T-helper 17 cell (primary cell): ENCODE measurements at places on chromosomes 6 and 20. TPM values are rescaled to one million over a fixed set of nuclear protein-coding genes. Genes with fewer than 3 reads are reported as not detected.

DNA sequence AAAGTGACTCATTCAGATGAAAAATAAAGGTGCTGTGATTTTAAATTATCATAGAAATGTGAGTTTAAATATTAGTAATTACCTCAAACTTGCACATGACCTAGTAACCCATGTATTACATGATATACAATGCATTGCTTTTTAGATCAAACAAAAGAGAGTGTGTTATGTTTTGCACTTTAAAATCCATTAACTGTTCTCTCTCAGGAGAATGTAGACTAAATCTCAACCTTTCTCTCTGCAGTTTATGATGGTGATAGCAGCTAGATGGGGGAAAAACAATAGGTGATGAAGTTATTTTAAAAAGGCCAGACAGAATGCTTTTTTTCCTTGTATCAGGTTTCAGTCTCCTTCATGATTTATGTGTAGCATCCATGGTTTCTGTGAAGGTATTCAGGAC lies 404.4 kb upstream of the RNF217 start:
- DNase-seq: no peak

- DNase-seq: no peak
Measured at GRCh38 chr6:114157848-114158247, 185.0 kb downstream of the HS3ST5 start.

DNA sequence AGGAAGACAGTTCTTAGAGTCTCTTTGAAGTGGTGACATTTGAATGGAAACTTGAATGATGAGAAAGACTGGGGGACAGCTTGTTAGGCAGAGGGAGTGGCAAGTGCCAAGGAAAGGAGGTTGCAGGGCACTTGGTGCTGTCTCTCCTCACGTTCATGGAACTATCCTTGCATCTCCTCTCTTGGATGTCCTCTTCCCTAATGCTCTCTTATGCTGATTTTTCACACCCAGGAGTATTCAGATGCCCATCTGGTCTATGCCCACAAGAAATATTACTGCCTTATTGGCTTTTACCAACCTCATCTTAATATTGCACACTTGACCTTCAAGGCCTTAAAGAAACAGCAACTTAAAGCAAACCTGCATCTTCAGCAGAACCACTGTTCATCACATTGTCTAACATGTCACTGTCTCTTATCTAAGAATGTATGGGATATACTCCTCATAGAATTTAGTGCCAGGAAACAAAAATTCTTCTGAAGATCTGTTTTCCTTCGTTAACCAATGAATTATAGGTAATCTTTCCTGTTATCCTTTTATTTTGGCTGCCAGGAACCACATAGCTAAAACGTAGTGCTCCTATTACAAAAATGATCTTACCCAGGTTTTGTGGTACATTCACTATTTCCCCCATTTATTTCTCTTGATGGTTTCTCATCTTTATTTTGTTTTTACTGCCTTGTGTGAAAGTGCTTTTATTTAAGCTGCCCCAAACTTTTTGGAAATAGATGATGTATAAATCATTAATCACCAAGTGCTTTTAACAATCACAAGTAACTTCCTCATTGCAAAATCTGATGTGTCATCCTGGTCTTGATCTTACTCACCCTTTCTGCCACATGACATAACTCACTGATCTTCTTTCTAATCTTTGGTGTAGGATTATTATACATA lies 12.8 kb downstream of the RGS17 start:
- DNase-seq: no peak

GRCh38 chr6:19879663-19880062 lies 42.5 kb downstream of the ID4 start:
- no peak for DNase-seq

DNA sequence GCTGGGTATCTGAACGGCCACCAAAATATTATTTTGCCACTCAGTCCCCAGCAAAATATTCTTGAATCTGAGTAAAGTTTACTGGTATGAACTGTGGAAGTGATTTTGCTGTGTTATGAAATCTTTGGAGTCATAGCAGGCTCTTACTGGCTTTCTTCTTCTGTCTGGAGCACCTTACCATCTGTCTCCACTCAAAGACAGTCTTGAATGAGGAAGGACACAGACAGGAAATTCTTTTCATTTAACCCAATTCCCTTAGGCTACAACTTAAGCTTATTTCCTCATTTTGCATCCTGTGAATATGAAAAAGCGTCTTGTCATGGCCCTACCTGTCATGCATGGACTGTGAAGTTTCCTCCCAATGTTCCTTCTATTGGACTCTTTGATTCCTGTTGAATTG lies 24.7 kb downstream of the FNDC1 start:
- no peak for DNase-seq

- no peak for DNase-seq
Measured at GRCh38 chr6:161181121-161181520, 92.7 kb downstream of the AGPAT4 start.

DNA sequence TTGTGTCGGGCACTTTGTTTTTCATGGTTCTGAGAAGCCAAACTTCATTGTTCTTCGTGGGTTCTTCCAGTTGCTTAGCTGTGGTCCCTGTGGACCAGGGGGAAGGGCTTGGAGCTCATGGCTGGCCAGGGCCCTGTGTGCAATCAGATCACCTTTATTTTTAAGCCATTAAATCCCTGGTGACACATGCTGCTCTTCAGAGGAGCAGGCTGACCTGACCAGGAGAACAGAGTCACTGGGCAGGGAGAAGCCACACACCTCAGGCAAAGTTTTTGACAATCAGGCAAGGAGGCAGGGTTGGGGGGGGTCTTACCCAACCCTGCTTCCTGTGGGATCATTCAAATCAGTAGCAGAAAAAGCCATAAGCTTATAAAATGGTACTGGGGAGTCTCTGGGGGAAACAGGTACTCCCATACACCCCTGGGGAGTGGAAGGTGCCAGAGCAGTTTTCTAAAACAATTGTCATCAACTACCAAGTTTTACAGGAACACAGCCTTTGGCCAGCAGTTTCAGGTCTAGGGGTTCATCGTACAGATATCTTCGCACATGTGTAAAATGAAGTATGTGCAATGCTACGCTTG lies 37.0 kb upstream of the PREX1 start:
- DNase-seq: no peak

DNA sequence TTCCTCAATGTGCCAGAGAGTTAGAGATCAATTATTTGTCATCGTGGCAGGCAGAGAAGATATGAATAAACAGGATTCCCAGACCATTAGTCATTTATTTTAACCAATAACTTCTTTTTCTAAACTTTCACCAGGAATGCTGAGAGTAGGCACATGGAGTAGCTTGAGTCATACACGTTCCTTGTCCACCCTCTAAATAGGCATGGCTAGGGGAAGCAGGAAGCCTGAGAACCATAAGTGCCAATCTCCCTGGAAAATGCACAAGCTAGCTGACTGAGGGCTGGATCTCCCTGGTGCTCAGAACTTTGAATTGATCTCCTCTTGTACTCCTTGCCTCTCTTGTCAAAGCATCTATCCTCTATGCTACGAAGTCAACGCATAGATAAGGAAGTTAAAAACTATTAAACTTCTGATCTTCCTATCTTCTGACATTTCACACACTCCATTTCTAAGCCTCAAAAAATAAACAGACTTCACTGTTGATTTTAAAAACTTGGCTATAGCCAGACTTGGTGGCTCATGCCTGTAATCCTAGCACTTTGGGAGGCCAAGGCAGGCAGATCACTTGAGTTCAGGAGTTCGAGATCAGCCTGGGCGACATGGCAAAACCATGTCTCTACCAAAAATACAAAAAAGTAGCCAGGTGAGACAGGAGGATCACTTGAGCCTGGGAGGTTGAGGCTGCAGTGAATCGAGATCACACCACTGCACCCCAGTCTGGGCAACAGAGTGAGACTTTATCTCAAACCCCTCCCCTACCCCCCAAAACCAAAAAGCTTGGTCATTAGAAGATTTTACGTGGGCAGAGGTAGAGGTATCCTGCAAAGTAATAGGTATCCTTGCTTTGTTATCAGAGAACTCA lies 11.8 kb downstream of the ADTRP start:
- no peak for DNase-seq

GRCh38 chr6:159065759-159066329 lies 21.1 kb upstream of the TAGAP start:
- no peak for DNase-seq

DNA sequence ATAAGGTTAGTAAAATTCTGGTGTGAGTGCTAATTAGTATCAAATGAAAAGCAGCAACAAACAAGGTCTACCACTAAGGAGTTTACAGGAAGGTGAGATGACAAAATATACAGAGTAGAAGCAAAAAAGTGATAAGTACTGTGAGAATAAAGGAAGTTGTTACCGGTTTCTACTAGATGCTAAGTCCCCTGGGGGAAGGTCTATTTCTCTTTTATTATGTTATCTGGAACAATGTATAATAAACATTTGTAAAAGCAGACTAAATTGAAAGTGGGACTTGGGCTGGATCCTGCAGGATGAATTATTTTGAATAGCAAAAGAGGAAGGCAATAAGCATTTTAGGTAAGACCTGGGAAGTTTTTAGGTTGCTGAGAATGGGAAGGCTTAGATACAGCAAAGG lies 158.7 kb upstream of the SLC22A16 start:
- DNase-seq: no peak

GRCh38 chr6:46734867-46735719 lies at the start of gene PLA2G7:
Gene PLA2G7, minus strand, starts transcription at chr6:46735375. Its CDS starts 12,484 bp downstream, at chr6:46722891.
- DNase-seq: no peak

DNA sequence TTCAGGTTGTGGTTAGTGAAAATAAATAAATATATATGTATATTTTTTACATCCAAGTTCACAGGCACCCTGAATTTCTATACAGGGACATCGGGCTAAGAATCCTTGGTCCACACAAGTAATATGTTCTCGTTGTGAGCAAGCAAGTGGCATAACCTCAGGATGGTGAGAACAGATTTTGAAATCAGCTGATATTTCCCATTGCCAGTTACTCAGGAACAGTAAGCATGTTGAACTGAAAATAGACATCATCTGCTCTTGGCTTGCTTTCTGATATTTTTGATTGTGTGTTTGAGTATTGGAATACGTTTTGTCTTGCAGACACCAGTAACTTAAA lies 87.7 kb downstream of the TRMT6 start:
- no peak for DNase-seq

DNA sequence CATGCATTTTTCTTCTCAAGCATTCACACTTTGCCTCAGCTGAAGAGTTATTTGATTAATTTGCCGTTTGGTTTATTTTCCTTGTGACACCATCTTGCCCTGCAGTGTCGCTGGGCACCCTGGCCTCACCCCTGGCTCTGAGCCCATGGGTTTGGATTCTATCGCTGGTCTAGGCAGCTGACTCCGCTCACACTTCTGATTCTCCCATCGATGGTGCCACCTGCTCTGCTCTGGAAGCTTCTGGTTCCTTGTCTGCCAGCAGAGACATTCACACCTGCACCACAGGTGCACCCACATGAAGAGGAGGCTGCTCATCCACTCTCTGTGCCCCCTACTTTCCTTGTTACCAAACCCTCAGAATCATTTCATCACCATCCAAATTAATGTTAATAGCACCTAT lies 291.6 kb upstream of the CDH4 start:
- DNase-seq: no peak

- no peak for DNase-seq
Measured at GRCh38 chr20:33348136-33348937, 53.0 kb downstream of the CDK5RAP1 start.

GRCh38 chr6:38271081-38271480 lies 368.6 kb downstream of the BTBD9 start:
- DNase-seq: no peak

- no peak for DNase-seq
Measured at GRCh38 chr6:18503206-18503592, 116.0 kb downstream of the RNF144B start.

DNA sequence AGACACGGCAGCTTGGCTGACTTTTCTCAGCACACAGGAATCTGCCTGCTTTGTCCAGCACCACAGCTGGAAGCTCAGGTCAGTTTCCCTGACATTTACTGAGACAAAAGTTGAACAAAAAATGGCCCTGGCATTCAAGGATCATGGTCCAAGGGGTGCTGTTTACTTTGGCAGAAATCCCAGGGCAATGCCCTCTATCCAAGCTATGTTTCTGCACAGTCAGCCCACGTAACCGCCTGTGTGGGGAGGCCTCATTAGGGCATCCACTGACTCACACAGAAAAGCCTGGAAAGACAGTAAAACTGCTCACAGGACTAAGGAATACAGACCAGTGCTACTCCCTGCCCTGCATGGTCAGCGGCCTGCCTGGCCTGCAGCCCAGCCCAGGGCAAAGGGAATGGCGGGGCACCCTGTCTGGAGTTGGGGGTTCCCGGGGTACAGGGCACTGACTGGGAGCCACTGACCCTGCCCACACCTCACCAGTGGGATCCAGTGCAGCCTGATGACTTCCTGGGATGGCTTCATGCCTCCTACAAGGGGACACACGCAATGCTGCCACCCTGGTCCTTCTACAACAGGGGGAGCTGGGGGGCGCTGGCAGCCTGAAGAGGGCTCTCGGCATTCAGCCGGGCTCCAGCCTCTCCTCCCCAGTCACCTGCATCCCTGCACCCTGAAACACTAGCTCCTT lies 77.1 kb downstream of the NINL start:
- no peak for DNase-seq

GRCh38 chr6:34025112-34025807 lies 120.6 kb downstream of the GRM4 start:
- DNase-seq: no peak

DNA sequence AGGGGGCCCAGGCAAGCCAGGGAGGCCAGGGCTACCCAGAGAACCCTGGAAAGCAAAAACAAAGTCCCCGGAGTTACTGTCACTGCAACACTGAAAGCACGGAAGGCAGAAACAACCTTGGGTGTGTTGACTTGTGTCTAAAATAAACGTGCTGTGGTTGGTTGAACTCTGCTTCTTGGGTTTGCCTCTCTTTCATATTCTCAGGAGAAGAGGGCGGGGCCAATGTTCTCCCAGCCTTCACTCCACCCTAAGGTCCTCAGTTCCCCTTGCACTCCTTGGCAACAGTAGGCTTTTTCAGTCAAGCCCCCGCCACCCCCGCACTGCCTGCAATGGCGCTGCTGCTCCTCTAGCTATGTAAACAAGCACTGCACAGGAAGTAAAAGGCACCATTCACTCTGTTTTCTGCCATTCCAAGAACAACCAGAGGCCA lies 60.9 kb downstream of the COL9A1 start:
- DNase-seq: no peak

- no peak for DNase-seq
Measured at GRCh38 chr6:131022691-131023090, 40.4 kb downstream of the EPB41L2 start.

DNA sequence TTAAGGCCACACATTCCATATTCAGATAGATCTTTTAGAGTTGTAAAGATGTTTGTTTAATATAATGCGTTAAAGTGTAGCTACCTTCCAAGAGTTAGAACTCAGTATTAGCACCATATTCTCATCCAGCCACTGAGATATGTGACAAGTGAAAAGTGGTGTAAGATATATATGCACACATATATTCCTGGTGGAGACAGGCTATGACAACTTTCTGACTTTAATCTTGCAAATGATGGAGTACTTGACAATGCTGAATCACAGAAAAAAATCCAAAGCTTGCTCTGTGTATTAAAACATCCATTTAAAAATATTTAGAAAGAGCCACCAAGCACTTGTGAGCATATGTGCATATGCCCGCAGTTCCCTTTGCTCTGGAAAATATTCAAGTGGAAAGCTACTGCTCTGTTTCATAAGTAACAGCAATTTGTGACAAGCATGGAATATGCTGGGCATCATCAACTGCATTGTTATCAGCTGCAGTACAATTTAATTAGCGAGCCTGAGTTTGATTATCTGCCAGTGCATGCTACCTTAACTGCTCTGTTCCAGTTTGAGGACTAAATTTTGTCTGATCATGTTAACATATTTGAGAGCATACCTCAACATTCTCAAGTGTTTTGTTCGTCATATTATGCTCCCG lies 64.8 kb downstream of the VIP start:
- DNase-seq: no peak

The FNDC1 gene
- total RNA-seq: not detected

The GZF1 gene
- 28.5 TPM for total RNA-seq

The CABLES2 gene
- total RNA-seq: 4.5 TPM
